ENCODE measurements at places on chromosomes 7 and 10. TPM values are rescaled to one million over a fixed set of nuclear protein-coding genes. Genes with fewer than 3 reads are reported as not detected.

- no peak for DNase-seq
Measured at GRCh38 chr7:79968894-79969293, 165.7 kb upstream of the GNAI1 start.

- DNase-seq: no peak
Measured at GRCh38 chr10:29245476-29245875, 43.4 kb upstream of the LYZL1 start.

The COL28A1 gene
- 10.5 TPM for polyA plus RNA-seq

The ADARB2 gene
- 1.2 TPM for polyA plus RNA-seq
